ENCODE measurements at places on chromosomes 7 and 10. TPM values are rescaled to one million over a fixed set of nuclear protein-coding genes. Genes with fewer than 3 reads are reported as not detected.

- no peak for DNase-seq
These were observed 9.3 kb downstream of the EVX1 start for GRCh38 chr7:27251652-27252590.

GRCh38 chr7:137969828-137970227, 32.1 kb downstream of the CREB3L2 start:
- no peak for DNase-seq

DNA sequence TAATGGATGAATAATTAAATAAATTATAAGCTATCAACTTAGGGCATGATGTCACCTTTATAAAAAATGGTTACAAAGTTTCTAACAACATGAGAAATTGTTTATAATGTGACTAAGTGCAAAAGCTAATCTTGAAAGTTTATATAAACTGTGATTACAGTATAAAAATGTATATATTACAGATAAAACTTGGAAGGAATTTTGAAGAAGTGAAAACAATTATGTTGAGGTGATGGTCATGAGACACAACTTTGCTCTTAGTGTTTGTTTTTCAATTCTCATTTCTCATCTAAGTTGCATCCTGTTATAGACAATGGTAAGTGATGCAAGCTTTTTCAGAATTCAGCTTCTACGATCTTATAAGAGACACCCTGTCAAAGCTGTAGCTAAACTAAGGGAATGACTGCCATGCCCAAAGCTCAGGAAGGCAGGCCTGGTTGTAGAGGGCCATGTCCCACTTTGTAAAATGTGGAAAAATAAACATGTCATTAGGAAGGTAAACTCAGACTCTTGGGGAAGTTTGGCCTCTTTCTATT, 23.9 kb downstream of the MACC1 start:
- DNase-seq, result no peak

Gene ASZ1
- not detected for total RNA-seq

All from progenitor cell of endocrine pancreas (in vitro differentiated cells).